Adipocyte (in vitro differentiated cells): ENCODE measurements at places on chromosomes 5 and 9.
A peak's percentile ranks its signal among the peaks of the same experiment; 100 is the strongest.

GRCh38 chr9:15735083-15735857, 182.4 kb downstream of the CCDC171 start:
- peak; percentile 95 for DNase-seq

DNA sequence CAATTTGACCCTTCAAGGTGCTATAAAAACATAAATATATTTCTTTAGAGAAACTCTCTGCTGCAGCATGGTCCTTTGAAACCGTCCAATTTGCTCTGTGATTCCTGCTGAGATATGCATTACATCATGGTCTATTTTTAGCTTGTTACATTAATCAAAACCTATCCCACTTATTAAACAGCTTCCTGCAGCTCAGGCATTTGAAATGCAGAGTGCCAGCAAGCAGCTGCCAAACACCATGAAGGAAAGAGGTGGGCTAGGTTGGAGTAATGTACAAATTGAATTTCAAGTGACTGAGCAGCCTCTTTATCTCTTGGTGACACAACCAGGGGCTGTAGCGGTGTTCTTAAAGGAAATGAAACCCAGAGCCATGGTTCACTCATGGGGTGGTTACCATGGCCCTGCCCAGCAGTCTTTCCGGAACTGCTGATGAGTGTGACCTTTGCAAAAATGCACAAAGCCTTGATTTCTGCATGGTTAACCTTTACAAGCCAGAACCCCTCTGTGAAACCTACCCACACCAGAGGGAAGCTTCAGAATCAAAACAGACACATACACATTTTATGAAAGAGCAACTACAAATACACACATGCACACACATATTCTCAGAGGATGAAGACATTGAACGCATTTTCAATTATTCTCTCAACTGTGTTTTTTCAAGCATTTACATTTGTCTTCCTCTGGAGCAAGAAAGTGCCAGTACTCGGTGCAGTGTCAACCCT, 155.8 kb upstream of the ZNF608 start:
- DNase-seq: peak; percentile 40

DNA sequence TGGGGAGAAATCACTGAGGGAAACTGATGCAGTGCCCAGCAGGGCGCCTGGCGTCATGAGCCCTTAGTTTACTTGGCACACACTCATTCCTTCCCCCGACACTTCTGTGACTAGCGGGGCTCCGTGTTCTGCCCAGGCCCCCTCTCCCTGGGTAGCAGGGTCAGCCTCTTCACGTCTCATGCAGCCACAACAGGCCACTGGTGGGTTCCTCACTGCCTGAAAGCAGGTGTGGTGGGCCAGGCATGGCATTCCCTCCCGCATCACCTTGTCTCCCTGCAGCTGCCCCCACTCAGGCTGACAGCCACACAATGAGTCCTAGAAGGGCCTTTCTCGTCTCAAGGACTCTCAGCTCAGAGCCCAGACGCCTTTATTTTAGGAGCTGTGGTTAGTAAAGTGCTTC, 51.1 kb upstream of the CPLX2 start:
- no peak for DNase-seq

GRCh38 chr5:37165761-37166160, 83.4 kb downstream of the CPLANE1 start:
- no peak for DNase-seq

GRCh38 chr5:73295447-73295846, 122.5 kb downstream of the TMEM174 start:
- DNase-seq: no peak

- DNase-seq: no peak
Observed at GRCh38 chr5:19910136-19910535, 77.9 kb downstream of the CDH18 start.

- DNase-seq: no peak
Observed at GRCh38 chr5:5380298-5380697, 42.2 kb upstream of the ICE1 start.

DNA sequence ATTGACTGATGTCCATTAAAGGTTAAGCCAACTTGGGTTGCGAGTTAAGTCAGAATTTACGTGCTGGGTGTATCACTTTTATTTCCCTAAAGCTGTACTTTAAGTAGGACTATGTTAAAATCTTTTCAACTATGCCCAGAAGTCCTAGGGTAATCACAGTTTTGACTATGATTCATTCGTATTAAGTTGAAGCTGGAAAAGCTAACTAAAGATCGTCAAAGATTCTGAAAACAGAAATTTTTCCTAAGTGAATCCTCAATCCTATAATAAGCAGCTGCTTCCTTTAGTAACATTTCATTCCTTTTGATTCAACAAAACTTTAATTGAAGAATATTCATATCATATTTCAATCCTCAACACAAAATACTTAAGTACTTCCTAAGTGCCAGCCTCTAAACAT, 460.4 kb downstream of the ACTL7B start:
- DNase-seq: peak; percentile 30

GRCh38 chr5:3107156-3107611, 355.7 kb upstream of the IRX2 start:
- no peak for DNase-seq

GRCh38 chr9:88995200-88995577, 3.9 kb downstream of the S1PR3 start:
- peak; percentile 25 for DNase-seq

- peak; percentile 19 for DNase-seq
Observed at GRCh38 chr9:136576269-136576626, 30.4 kb upstream of the NOTCH1 start.

- DNase-seq: no peak
Observed at GRCh38 chr5:3899093-3899492, 303.5 kb downstream of the IRX1 start.

DNA sequence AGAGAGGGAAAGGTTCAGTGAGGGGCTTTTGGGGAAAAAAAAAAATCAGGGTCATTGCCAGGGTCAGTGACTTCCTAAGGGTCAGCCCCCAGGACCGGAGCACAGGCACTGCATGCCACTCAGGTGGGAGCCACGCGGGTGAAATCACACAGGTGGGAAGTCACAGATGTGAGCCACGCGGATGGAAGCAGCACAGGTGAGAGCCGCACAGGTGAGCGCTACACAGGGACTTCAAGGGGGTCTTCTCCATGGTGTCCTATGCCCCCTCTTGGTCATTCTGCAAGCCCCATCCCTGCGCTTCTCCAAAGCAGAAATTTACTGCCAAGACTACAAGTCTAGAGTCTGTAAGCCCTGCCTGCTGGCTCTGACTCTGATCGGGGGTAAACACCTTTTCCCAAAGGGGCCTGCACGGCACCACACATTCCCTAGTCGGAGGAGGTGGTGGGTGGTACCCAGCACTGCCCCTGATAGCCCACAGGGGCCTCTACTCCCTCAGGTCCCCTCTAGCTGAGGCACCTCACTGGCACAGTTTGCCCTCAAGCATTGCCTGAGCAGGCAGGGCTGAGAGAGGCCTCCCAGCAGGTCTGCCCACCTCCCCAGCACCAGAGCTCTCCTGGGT, 18.3 kb upstream of the OBP2B start:
- no peak for DNase-seq

DNA sequence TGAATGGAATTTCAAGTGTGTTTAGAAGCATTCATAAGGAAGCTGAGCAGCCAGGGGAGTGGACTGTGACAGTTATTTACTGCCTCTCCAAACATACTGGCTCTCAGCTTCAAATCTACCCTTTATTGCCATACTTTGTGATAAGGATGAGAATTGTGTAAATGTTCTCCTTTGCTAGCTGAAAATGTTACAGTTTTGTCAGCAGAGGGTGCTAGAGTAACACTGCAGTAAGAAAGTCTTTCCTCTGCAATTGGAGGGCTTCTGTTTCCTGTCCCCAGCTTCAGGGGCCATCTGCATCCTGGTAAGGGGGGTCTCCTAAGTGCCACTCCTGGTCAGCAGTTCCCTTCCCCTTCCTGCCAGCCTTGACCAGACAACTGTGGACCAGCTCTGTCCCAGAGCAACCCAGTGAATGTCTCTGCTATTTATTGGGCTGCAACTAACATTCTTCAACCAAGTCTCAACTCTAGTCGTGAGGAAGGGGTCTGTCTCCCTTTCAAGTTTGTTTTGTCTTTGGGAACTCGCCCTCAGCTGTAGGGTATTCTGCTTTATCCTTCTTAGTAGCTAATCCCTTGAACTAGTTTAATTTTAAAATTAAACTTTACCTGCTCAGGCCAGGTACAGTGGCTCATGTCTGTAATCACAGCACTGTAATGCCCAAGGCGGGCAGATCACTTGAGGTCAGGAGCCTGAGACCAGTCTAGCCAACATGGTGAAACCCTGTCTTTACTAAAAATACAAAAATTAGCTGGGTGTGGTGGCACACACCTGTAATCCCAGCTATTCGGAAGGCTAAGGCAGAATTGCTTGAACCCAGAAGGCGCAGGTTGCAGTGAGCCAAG, 45.3 kb downstream of the RAPGEF6 start:
- peak; percentile 78 for DNase-seq

- DNase-seq: peak; percentile 3
Observed at GRCh38 chr9:96758845-96759673, 18.8 kb downstream of the ZNF510 start.

- no peak for DNase-seq
Observed at GRCh38 chr5:32953694-32954093, 242.6 kb downstream of the NPR3 start.

- DNase-seq: peak; percentile 48
Observed at GRCh38 chr5:154794525-154795234, 39.5 kb downstream of the LARP1 start.

DNA sequence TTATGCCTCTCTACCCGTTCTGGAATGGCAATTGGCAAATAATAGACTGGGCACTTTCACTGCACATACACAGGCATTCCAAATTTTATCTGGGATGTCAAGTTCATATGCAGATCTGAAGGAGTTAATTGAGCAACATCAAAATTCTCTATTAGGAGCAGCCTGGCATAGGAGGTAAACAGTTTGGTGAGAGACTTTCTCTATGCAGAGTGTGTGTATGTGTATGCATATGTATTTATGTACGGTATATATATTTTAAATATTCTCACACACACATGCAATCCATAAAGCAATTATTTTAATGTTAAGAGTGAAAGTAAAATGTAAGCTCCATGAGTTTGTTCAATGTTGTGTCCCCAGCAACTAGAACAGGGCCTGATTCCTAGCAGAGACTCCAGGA, 517.8 kb downstream of the CTNND2 start:
- no peak for DNase-seq

DNA sequence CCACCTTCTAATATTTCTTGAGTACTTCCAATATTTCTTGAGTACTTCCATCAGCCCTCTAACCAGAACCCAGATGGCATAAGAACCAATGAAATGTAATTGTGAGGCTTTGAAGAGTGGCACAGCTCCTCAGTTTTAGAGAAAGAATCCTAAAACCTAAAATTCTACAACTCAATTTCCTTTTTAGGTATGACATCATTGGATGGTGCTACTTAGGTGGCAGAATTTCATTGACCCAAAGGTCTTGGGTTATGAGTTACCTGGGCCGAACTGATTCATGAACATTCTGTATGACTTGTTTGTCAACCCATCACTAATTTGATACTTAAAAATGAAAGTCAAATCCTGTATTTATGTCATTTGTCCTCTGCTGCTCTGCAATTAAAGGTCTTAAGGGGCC, 13.1 kb downstream of the HMGCS1 start:
- no peak for DNase-seq

GRCh38 chr5:37054391-37054790, 177.8 kb downstream of the NIPBL start:
- peak; percentile 6 for DNase-seq

GRCh38 chr9:3863111-3863528, 337.3 kb upstream of the RFX3 start:
- peak; percentile 87 for DNase-seq

GRCh38 chr9:3746296-3747275, 220.8 kb upstream of the RFX3 start:
- DNase-seq: peak; percentile 74

GRCh38 chr9:129198319-129199043, 20.4 kb upstream of the IER5L start:
- DNase-seq: peak; percentile 39

DNA sequence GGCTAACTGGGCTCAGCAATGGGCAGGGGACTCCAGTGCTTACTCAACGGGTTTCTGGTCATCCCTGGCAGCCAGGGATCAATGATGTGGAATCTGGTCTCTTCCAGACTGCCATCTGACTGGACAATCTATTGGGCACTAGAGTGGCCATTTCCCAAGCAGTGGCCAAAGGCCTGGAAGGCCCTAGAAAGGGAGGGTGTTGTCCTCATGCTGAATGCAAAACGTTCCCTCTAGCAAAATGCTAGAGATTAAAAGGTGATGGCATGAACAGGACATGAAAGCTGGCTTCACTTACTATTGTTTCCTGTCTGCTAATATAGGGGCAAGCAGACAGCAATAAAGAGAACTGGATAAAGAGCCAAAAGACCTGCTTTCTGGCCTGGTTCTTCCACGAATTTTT, 254.2 kb upstream of the PANK3 start:
- DNase-seq: no peak

DNA sequence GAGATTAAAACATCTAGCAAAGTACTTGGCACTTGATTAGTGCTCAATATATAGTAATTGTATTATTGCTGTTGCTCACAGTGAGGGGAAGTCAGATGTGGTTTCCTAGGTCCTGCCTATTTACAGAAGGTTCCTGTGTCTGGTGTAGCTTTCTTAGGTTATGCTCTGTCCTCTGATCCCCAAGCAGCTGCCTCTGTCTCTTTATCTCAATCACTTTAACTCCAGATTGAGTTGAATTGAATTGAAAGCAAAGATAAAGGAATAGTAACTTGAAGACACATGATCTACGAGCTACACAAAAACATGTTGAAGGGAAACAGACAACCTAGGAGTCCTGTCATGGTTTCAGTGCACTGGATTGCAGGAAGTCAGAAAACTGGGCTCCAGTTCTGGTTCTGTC, 113.9 kb upstream of the ADAMTSL1 start:
- no peak for DNase-seq

DNA sequence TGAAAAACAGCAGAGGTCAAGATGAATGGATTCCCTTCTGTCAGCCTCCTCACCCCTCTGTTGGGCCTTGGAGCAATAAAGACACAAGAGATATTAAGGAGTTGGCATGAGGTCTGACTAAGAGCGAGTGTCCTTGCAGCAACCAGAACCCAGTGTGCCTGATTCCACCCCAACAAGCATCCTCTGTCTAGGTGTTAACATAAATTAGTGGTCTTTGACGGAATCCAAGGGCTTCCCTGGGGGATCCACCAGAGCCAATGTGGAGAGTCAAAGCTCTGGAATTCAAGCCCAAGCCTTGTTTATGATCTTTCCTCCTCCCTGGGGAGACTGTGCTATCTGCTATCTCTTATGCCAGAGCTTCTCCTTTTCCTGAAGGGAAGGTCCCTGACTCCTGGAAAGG, 128.1 kb upstream of the SMIM23 start:
- no peak for DNase-seq

GRCh38 chr5:15566306-15566705, 66.3 kb downstream of the FBXL7 start:
- DNase-seq: no peak

- DNase-seq: no peak
Observed at GRCh38 chr9:38213631-38214299, 144.7 kb upstream of the SHB start.
